ENCODE measurements at places on chromosomes 16 and 17.

- H3K4me1 ChIP-seq = no peaks in the 10 kb centered on the region
- H3K4me3 ChIP-seq = no peak overlapping the region
- H3K27me3 ChIP-seq = no peaks in the 10 kb centered on the region
- H3K36me3 ChIP-seq = no peaks in the 10 kb centered on the region
- DNase-seq = no peak
Observed at GRCh38 chr17:70296456-70296855, 127.1 kb downstream of the KCNJ2 start.

DNA sequence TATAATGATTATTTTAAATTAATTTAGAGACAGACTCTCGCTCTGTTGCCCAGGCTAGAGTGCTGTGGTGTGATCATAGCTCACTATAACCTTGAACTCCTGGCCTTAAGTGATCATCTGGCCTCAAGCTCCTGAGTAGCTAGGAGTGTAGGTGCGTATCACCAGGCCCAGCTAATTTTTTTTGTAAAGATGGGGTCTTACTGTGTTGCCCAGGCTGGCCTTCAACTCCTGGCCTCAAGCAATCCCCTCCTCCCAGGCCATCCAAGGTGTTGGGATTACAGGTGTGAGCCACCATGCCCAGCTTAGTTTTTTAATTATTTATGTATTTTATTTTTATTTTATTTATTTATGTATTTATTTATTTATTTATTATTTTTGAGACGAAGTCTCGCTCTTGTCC lies 17.9 kb downstream of the CTCF start:
- H3K27ac ChIP-seq = no peak overlapping the region
- no peak overlapping the region for H3K4me3 ChIP-seq
- no peak for DNase-seq
- no peaks in the 10 kb centered on the region for H3K27me3 ChIP-seq
- peaks cover 25% of the 10 kb centered on the region for H3K36me3 ChIP-seq

DNA sequence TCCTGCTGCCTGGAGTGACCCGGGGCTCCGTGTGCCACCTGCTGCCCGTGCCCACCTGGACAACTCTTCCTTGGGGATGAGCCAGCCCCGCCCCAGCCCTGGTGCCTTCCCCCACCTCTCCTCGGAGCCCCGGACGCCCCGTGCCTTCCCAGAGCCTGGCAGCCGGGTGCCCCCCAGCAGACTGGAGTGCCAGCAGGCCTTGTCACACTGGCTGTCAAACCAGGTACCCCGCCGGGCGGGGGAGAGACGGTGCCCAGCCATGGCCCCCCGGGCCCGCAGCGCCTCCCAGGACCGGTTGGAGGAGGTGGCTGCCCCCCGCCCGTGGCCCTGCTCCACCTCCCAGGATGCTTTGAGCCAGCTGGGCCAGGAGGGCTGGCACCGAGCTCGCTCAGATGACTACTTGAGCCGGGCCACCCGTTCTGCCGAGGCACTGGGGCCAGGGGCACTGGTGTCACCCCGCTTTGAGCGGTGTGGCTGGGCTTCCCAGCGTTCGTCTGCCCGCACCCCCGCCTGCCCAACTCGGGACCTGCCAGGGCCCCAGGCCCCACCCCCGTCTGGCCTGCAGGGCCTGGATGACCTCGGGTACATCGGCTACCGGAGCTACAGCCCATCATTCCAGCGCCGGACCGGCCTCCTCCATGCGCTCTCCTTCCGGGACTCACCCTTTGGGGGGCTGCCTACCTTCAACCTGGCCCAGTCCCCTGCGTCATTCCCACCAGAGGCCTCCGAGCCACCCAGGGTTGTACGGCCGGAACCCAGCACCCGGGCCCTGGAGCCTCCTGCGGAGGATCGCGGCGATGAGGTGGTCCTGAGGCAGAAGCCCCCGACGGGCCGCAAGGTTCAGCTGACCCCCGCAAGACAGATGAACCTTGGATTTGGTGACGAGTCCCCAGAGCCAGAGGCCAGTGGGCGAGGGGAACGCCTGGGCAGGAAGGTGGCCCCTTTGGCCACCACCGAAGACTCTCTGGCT lies 38.4 kb downstream of the ARHGAP23 start:
- H3K27ac ChIP-seq = no peak overlapping the region
- H3K4me1 ChIP-seq = no peaks in the 10 kb centered on the region
- DNase-seq = no peak
- no peaks in the 10 kb centered on the region for H3K36me3 ChIP-seq

DNA sequence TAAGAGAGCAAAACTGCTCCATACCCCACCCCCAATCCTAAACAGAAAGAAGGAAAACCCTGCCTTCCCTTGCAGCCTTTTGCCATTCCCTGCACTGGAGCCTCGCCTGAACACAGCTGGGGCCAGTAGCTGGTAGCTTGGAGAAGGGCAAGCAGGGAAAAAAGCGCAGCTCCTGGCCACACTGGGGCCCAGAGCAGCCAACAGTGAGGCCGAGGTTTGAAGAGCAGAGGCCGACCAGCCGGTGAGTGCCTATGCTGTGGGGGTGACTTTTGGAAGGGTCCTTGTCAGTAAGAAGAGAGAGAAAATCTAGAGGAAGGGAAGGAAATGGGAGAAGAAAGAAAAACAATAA lies 3.2 kb upstream of the HOXB9 start:
- peaks cover 87% of the 10 kb centered on the region for H3K27me3 ChIP-seq
- no peak for DNase-seq

- DNase-seq = no peak
- H3K27ac ChIP-seq = no peak overlapping the region
- H3K4me3 ChIP-seq = no peak overlapping the region
- no peaks in the 10 kb centered on the region for H3K27me3 ChIP-seq
- no peaks in the 10 kb centered on the region for H3K4me1 ChIP-seq
- H3K36me3 ChIP-seq = peaks cover 5% of the 10 kb centered on the region
Observed at GRCh38 chr16:21186326-21186691, 25.1 kb downstream of the ZP2 start.

GRCh38 chr17:79684132-79684985 lies 46.4 kb upstream of the ENPP7 start:
- H3K27ac ChIP-seq = no peak overlapping the region
- no peaks in the 10 kb centered on the region for H3K36me3 ChIP-seq
- H3K4me3 ChIP-seq = no peak overlapping the region
- no peaks in the 10 kb centered on the region for H3K4me1 ChIP-seq
- H3K27me3 ChIP-seq = peaks cover 71% of the 10 kb centered on the region
- DNase-seq = no peak

- DNase-seq = no peak
- no peaks in the 10 kb centered on the region for H3K27me3 ChIP-seq
- H3K4me3 ChIP-seq = no peak overlapping the region
- peaks cover 54% of the 10 kb centered on the region for H3K36me3 ChIP-seq
- H3K4me1 ChIP-seq = peaks cover 52% of the 10 kb centered on the region
- H3K27ac ChIP-seq = no peak overlapping the region
Observed at GRCh38 chr17:48391444-48391843, 38.6 kb downstream of the SKAP1 start.

- peaks cover 17% of the 10 kb centered on the region for H3K4me1 ChIP-seq
- H3K4me3 ChIP-seq = no peak overlapping the region
- H3K27ac ChIP-seq = no peak overlapping the region
- no peaks in the 10 kb centered on the region for H3K36me3 ChIP-seq
Observed at GRCh38 chr17:74680213-74680612, 32.5 kb downstream of the CD300LF start.

All from central memory CD8-positive, alpha-beta T cell (primary cell).